ENCODE measurements at places on chromosomes 2 and 18. TPM values are rescaled to one million over a fixed set of nuclear protein-coding genes. Genes with fewer than 3 reads are reported as not detected.

DNA sequence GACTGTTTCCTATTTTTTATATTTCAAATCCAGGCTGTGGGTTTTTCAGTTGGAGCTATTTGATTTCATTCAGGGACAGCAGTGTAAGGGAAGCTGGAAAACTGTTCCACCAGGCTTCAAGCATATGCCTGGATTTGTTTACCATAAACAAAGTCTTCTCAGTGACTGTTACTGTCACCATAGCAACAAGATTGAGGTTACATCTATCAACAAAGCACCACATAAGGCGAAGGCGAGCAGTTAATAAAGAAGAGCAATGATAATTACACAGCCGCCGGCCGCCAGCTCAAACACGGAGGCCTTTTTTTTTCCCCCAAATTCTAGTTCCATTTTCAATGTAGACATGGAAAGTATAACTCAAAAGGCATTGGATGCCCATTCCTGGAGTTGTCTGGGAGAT is 553.7 kb upstream of the SYT4 start:
- DNase-seq: no peak

- DNase-seq: peak; percentile 62
These were observed 53.8 kb downstream of the TRAPPC12 start for GRCh38 chr2:3433339-3433699.

- DNase-seq: no peak
These were observed 33.1 kb downstream of the EVA1A start for GRCh38 chr2:75527676-75528075.

- no peak for DNase-seq
These were observed 45.2 kb upstream of the SCG2 start for GRCh38 chr2:223647258-223647952.

- peak; percentile 43 for DNase-seq
These were observed 293.0 kb upstream of the CDH2 start for GRCh38 chr18:28469946-28470345.

GRCh38 chr2:145914716-145915115 is 1394.8 kb upstream of the ZEB2 start:
- DNase-seq: no peak

- DNase-seq: peak; percentile 25
These were observed 86.0 kb downstream of the OSBPL6 start for GRCh38 chr2:178280244-178280852.

DNA sequence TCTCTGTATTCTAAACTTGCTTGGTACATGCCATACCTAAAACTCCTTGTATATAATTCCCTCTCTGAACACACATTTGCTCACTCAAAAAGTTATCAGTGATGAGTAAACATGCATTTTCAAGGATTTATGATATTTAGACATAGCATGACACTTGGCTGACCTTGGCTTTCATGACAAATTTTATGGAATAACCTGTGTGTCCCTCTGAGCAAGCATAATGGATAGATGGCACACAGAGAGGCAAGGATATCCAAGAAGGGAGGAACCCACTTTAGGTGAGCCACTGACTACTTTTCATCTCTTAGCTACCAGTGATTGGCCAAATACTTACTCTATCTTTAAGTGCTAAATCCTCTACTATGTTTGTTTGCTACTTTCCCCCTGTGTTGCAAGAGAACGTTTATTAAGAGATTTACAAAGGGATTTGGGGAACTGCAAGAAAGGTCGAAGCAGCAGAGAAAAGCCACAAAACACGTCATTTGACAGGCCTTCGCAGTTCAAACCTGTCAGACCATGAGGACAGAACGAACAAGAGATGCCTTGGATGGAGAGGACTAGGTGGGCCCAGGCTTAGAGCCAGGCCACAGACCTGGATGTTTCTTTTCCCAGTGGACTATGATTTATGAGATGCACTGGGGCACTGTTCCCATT is 379.9 kb downstream of the NBAS start:
- no peak for DNase-seq

GRCh38 chr2:61597300-61598289 is 59.4 kb upstream of the XPO1 start:
- no peak for DNase-seq

DNA sequence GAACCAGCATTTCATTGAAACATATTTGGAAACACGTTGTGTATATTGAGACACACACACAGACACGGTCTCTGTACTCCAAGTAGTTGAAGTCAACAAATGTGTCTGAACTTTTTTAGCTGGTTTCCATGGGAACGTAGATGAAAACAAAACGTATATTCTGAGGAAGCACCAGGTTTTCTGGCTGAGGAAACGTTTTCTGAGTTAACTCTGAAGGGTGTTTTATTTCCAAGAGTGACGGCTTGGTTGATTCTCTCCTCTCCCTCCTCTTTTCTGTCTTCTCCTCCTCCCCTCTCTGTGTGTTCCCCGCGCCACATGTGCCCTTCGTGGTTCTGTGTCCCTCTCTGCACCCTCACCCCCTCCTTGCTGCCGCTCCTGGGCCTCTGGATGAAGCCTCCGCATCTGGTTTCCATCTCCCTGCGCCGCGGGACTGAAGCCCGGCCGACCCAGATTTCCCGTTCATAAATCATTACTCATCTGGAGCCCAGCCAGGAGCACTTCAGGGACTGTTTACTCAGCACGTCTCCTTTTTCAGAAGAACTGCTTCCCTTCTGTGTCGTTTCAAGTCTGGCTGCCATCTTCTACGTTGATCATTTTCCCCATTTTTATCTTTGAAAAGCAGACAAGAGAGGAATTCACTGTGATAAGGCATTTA is 122.7 kb downstream of the COL6A3 start:
- DNase-seq: peak; percentile 63

GRCh38 chr2:66874411-66874810 is 439.5 kb downstream of the MEIS1 start:
- peak; percentile 2 for DNase-seq

DNA sequence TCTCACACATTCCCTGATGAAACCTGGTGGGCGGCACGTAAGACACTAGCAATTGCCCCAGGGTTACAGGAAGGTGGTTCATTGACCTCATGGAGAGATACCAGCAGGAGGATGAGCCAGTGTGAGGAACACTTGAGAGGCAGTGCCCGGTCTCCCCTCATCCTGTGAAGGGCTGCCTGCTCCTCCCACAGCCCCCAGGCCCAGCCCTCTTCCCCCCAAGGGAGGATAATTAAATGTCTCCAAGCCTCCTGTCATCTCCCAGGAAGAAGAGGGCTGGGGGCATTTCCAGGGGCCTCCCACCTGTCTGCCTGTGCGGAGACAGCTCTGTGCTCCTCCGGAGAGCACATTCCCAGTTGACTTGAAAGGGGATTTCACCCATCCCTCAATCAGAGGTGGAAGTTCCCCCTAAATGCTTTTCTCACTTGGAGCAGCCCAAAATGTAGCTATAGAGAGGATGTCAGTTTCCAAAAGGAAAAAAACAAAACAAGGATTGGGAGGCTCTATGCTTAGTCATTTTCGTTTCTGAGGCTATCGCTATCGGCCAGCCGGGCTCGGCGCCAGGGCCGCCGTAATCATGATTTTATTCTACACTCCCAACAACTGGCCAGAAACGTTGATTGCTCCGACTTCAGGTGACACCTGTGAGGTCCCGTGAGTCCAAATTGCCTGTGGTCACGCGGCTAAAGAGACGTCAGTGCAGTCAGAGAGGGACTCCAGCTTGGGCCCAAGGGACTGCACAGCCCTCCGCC is 7.1 kb downstream of the KCNF1 start:
- no peak for DNase-seq

- DNase-seq: peak; percentile 18
These were observed 106.0 kb downstream of the UBR3 start for GRCh38 chr2:169933124-169933711.

DNA sequence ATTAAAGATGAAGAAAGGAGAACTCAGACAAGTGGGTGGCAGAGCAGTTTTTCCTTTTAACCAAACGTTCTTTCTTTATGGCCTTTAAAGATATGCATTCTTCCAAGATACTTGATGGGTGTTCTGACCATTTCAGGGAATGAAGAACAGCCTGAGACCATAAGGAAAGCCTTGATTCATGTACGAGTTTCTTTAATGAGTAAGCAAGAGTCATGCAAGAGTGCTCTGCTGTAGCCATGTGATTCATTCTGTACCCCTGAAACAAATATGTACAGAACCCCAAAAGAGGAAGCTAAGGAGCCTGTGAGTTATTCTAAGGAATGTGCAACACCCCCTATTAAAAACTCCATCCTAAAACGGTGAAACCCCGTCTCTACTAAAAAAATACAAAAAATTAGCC is 372.8 kb downstream of the MTX2 start:
- DNase-seq: peak; percentile 91

GRCh38 chr2:31522786-31523185 is 58.0 kb downstream of the SRD5A2 start:
- no peak for DNase-seq

DNA sequence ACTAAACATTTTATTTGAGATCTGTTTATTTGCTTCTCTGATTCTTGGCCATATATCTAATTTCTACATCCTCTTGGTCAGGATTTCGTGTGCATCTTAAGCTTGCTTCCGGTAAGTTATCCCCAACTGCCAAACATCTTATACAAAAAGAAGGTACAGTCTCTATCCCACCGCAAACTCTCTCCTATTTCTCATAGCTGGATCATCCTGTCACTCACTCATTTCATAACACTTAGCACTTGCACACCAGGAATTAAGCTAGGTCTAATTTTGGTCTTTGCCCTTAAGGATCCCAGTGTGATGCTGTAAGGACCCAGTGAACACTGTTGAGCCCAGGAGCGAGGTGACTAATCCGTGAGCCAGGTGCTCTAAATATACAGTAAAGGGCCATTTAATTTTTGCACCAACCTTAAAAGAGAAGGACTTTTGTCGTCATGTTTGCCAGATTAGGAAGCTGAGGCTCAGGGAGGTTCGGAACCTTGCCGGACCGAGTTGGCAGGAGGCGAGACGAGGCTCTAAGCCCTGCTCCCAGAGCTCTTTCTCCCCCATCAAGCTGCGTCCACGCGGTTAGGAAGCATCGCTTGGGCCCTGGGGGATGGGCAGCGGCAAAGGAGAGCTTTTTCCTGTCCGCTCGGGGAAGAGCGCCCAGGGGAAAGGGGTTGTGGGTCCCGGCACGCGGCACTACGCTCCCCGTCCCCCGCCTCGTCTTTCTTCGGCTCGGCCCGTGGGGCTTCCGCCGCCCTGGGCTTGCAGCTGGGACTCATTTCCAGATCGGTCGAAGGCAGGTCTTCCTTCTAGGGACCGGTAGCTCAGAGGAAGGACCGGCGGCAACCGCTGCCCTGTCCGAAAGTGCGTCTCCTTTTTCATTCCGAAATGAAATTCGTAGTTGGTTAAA is 4.1 kb upstream of the ITPRIPL1 start:
- DNase-seq: peak; percentile 56

DNA sequence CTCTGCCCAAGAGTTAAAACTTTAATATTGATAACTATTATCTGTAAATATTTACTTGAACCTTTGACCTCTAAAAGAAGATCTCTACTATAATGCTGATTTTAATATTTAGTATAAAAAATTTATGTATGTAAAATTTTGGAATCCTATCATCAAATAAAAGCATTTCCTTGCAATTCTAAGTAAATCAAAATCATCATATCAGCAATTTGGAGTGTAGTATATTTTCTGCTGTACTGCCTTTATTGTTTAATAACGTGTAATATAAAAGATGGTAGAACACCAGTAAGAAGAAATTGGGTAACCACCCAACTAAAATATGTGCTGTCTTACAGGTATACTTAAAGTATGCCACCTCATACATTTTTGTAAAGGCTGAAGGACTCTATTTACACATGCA is 94.6 kb downstream of the TLK1 start:
- DNase-seq: no peak

- DNase-seq: peak; percentile 95
These were observed 542 bp upstream of the CNNM3 start for GRCh38 chr2:96815326-96816126.

DNA sequence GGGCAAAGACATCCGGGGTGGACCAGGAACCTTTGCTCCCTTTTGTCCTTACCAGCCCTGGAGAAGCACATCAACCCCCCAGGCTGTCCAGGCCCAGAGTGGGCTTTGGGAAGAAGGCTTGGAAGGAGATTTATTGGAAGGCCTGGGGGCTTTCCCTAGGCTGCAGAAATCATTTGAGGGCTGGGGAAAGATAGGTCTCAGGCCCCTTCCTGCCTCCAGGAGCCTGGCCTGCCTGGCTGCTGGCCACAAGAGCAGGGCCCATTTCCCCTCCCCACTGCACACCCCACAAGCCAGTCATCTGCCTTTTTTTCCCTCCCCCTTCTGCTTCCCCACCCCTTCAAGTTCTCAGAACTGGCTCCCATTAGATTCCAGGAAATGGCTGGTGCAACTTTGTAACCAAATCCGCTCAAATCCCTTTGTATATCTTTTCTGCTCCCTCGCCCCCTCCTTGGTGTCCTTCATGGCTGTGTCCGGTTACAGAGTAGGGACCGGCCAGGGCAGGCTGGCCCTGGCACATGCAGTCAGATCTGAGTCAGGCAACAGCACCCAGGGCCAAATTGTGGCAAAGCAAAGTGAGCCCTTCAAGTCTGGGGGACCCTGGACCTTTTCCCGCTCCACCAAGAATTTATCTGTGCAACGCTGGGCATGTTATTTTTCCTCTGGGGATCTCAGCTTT is 20.8 kb upstream of the TNP1 start:
- DNase-seq: peak; percentile 81

DNA sequence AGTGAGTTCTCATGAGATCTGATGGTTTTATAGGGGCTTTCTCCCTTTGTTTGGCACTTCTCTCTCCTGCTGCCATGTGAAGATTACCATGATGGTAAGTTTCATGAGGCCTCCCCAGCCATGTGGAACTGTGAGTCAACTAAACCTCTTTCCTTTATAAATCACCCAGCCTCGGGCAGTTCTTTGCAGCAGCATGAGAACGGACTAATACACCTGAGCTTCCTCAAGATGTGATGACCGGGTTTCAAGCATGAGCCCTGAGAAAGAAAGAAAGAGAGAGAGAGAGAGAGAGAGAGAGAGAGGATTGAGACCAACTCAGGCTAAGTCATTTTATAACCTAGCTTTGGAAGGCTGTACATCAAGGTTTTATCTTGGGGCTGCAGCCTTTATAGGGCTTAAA is 167.7 kb upstream of the SERPINE2 start:
- DNase-seq: no peak

GRCh38 chr18:41391616-41392595 is 563.1 kb upstream of the PIK3C3 start:
- DNase-seq: peak; percentile 46

PSMA8 gene
- total RNA-seq: not detected

CYP27A1 gene
- 25.0 TPM for total RNA-seq

POMC gene
- 0.59 TPM for total RNA-seq

FOXI3 gene
- total RNA-seq: not detected

DTYMK gene
- total RNA-seq: 12.7 TPM

ZNF2 gene
- 10.9 TPM for total RNA-seq

DUSP2 gene
- 3.3 TPM for total RNA-seq

LIMS4 gene
- total RNA-seq: 15.9 TPM

TRPM8 gene
- not detected for total RNA-seq

SKOR2 gene
- not detected for total RNA-seq
